Esophagus muscularis mucosa (tissue), 4 donors: ENCODE measurements at places on chromosomes 1 and 21. TPM values are rescaled to one million over a fixed set of nuclear protein-coding genes. Genes with fewer than 3 reads are reported as not detected.

Gene FMO3
- 5.4 TPM for total RNA-seq

Gene S100A14
- total RNA-seq, result 1.0 TPM

Gene GSTM1
- total RNA-seq, result 23.1 TPM

Gene NTMT2
- total RNA-seq, result not detected

Gene CHODL
- total RNA-seq, result 2.9 TPM

Gene WLS
- 228 TPM for total RNA-seq
